ENCODE measurements at places on chromosomes 1 and 21.

DNA sequence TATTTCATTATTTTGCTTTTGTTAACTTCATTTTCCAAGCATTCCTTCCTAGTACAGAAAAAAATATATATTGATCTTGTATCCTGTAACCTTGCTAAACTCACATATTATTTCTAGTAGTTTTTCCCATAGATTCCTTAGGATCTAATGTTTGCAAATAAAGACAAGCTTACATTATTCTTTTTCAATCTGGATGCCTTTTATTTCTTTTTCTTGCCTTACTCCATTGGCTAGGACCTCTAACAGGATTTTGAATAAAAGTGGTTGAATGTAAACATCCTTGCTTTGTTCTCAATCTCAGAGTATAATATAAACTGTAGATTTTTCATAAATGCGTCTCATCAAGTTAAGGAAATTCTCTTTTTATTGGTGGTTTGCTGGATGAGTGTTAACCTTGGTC, 74.5 kb upstream of the GUCA2A start:
- DNase-seq: no peak

DNA sequence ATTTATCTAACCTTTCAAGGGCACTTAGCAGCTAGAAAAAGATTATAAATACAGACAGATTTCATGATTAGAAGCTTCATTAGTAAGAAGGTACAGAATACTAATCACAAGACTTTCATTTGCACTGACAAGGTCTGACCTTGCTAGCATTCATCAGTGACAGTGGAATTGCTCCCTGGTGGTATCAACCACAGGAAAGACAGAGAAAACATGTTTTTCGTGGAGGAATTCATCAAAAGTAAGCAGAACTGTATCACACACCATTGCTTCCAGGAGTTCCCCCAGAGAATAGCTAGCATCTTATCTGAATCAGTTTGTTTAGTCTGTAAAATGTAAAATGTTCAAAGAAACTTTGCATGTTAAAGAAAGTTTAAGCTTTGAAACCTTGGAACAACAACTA, 20.6 kb upstream of the CRB1 start:
- no peak for DNase-seq

- no peak for DNase-seq
Observed at GRCh38 chr1:86823821-86824500, 90.0 kb downstream of the SELENOF start.

DNA sequence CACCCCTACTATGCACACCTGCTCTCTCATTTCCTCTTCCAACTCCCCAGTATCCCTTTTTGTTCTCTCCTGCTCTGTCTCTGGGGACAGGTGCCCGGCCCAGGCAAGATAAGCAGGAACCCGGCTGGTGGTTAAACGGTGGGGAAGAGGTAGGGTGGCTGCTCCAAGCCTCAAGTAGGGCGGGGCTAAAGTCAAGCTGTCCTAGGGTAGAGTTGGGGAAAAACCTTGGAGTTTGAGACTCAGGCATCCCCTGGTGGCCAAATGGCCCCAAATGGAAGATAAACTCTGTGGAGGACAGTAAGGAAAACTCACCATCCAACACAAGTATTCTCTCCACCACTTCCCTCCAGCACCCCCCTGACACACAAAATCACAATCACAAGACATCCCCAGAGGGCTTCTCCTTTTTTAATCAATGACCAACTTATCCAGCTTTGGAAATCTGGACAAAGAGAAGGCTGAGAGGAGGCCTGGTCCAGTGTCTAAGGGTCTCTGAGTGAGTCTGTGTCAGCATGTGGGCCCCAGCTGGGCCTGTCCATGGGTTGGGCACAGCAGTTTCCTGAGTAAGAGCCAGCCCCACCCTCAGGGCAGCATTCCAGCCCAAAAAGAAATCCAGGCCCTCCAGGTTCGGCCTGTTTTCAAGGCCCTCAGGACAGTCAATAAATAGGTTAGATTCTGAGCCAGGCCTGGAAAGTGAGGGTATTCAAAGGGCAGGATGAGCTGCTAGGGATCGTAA, 9.8 kb downstream of the POMGNT1 start:
- DNase-seq: no peak

- DNase-seq: no peak
Observed at GRCh38 chr1:186442651-186443375, 18.1 kb downstream of the PDC start.

DNA sequence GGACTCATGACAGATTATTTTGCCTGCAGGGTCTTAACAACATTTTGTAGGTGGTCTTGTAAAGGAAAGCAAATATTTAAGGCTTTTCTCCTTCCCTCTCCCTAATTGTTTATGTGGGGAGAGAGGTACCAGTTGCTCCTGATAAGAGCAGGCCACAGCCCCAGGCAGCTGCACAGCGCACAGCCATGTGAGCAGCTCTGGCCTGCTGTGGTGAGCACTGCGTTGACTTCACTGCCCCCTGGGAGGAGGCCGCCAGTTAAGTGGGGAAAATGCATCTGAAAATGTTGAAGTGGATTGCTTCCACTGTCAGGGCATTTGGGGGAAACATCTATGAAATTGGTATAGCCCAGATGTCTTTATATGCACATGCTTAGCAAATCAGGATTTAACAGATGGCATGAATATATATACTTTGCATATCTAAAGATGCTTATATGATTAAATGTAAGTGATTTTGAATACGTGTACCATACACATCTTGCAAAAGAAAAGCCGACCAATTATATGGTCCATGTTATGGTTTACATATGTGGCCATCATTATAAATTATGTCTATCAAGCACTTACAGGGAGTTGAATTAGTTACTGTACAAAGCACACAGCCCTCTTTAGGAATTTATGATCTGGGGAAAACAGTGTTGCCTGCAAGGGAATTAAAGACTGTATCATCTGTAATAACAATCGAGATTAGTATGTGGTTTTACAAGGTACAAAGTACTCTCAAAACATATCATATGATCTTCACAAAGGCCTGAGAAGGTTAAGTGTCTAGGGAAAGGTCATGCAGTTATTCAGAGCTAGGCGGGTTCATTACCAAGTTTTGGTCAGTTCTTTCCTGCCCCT, 132.1 kb downstream of the RHOU start:
- DNase-seq: no peak

GRCh38 chr1:162310337-162310736, 66.3 kb downstream of the SPATA46 start:
- DNase-seq: no peak

GRCh38 chr21:45305836-45306235, 18.1 kb upstream of the POFUT2 start:
- no peak for DNase-seq

- DNase-seq: no peak
Observed at GRCh38 chr1:37267111-37267835, 207.1 kb upstream of the ZC3H12A start.

- DNase-seq: no peak
Observed at GRCh38 chr1:79969886-79970285, 963.4 kb upstream of the ADGRL4 start.

GRCh38 chr1:209705033-209705598, 470 bp downstream of the HSD11B1 start:
- DNase-seq: no peak

Measured in NCI-H1417 treated with DMSO at 0.1 percent for 48 hours (cell line).